ENCODE measurements at places on chromosomes 7 and 10. TPM values are rescaled to one million over a fixed set of nuclear protein-coding genes. Genes with fewer than 3 reads are reported as not detected.

GRCh38 chr7:37491919-37492694 is 43.4 kb upstream of the ELMO1 start:
- no peaks in the 10 kb centered on the region for H3K4me1 ChIP-seq
- DNase-seq, result no peak
- H3K27me3 ChIP-seq, result no peaks in the 10 kb centered on the region
- no peak overlapping the region for H3K4me3 ChIP-seq
- no peaks in the 10 kb centered on the region for H3K36me3 ChIP-seq

DNA sequence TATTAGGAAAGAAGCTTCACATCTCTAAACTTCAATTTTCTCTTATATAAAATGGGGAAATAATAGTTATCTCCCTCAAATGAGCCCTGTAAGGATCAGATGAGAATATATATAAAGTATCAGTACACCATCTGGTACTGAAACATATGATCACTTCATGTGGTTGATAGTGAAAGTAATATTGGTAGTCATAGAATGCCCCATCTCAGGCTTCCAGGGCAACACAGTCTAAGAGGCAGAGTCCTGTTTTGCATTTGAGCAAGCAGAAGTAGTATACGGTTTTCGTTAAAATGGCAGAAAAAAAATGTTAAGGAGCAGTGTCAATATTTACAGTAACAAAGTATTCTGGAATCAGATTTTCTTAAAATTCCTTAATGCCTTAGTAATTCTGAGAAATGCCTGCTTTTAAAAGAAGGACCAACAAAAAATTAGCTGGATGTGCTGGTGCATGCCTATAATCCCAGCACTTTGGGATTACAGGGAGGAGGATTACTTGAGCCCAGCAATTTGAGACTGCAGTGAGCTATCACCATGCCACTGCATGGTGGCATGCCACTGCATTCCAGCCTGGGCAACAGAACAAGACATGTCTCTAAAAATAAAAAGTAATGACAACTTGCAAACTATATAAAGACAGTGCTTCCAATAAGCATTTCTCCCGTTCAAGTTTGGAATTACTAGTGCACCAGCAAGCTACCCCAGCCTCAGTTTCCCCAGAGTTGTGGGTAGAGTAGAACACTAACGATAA is 19.8 kb downstream of the KBTBD2 start:
- H3K27ac ChIP-seq, result no peak overlapping the region
- no peak overlapping the region for H3K4me3 ChIP-seq
- H3K4me1 ChIP-seq, result peaks cover 16% of the 10 kb centered on the region
- H3K27me3 ChIP-seq, result no peaks in the 10 kb centered on the region

DNA sequence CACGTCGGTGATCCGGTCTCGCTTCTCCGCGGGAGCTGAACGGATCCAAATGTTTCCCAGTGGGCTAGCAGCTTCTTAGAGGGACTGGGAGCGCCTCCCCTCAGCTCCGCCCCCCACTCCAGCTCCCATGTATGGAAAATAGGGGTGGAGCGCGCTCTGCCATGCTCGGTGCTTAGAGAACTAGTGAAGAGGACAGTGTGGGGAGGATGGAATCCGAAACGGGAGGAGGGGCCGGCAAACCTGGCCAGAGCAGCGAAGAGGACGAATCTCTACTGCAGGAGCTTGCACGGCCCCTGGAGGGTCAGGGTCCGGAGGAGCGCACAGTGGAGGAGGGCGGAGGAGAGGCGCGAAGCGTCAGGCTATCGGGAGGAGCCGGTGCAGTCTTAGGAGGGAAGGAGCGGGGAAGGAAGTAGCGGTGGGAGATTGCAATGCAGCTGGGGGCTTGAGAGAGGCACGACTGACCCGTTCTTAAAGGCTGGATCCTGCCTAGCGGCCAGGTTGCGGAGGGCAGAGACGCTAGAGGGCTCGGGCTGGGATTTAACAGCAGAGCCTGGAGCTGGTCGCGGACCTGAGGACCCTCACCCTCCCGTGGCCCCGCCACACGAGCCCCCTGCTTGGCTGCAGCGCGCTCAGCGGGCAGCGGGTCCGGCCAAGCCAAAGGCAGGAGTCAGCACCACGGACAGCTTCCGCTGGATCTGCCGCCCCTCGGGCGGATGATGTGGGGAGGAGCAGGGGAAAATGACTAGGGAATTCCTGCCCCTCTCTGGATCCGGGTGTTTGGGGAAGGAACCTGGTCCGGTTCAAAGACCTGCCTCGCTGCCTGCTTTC is at the start of gene PRLHR:
Gene PRLHR, minus strand, starts transcription at position 51 of the 828 bp plus-strand sequence. CDS start 404 bp downstream, outside the sequence.
- peaks cover 76% of the 10 kb centered on the region for H3K27me3 ChIP-seq
- H3K36me3 ChIP-seq, result no peaks in the 10 kb centered on the region
- no peak within 1 kb of the TSS for H3K27ac ChIP-seq
- no peak for DNase-seq
- H3K4me3 ChIP-seq, result no peak within 1 kb of the TSS
- H3K4me1 ChIP-seq, result no peaks in the 10 kb centered on the region

DNA sequence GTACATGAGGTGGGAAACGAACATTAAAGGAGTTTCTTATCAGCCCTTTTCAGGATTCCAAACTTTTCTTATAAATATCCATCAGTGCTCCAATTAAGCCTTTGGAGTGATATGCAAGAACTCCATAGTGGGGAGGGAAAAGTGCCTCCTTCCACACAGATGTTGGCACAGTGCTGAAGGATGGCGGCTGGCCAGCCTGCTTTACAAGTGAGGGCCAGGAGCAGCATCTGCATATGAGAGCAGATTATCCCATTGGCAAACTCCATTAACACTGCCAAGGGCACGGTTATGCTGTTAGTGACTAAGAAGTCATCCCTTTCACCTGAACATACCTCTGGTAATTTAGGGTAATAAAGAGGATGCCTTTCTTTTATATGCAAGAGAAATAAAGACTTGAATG is 543.1 kb downstream of the CNTNAP2 start:
- H3K27ac ChIP-seq, result no peak overlapping the region
- H3K4me3 ChIP-seq, result no peak overlapping the region
- no peaks in the 10 kb centered on the region for H3K27me3 ChIP-seq

- DNase-seq, result no peak
- no peak overlapping the region for H3K4me3 ChIP-seq
- no peak overlapping the region for H3K27ac ChIP-seq
- H3K36me3 ChIP-seq, result no peaks in the 10 kb centered on the region
- H3K27me3 ChIP-seq, result no peaks in the 10 kb centered on the region
- no peaks in the 10 kb centered on the region for H3K4me1 ChIP-seq
Measured at GRCh38 chr10:120493411-120494312, 36.6 kb downstream of the PLPP4 start.

DNA sequence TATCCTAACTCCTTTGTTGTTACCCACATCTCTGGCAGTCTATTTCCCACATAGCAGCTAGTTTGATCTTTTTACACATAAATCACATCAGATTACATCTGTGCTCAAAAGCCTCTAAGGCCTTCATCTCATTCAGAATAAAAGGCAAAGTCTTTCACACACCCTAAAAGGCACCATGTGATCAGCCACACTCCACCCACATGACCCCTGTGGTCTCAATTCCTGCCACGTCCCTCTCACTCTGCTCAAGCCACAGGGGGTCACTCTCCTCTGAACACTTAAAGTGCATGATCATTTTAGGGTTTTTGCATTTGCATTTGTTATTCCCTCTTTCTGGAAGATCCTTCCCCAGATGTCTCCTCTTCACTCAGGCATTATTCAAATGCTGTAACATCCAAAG is 30.8 kb downstream of the ELAPOR2 start:
- H3K4me1 ChIP-seq, result no peaks in the 10 kb centered on the region
- H3K36me3 ChIP-seq, result no peaks in the 10 kb centered on the region
- no peak for DNase-seq
- no peak overlapping the region for H3K27ac ChIP-seq
- H3K4me3 ChIP-seq, result no peak overlapping the region

DNA sequence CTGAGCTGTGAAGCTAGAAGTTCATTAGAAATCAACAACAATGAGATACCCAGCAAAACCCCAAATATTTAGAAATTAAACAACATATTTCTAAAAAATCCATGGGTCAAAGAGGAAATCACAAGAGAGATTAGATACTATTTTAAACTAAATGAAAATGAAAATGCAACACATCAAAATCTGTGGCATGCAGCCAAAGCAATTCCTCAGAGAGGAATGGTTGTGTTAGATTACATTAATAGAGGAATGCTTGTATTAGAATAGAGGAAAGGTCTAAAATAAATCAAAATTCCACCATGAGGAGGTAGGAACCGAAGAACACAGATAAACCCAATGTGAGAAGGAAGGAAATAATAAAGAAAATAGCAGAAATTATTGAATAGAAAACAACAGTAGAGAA is 642.1 kb upstream of the GALNT17 start:
- H3K27me3 ChIP-seq, result no peaks in the 10 kb centered on the region
- H3K4me1 ChIP-seq, result no peaks in the 10 kb centered on the region
- no peaks in the 10 kb centered on the region for H3K36me3 ChIP-seq
- no peak overlapping the region for H3K27ac ChIP-seq
- DNase-seq, result no peak
- H3K4me3 ChIP-seq, result no peak overlapping the region

GRCh38 chr10:490256-490655 is 199.2 kb downstream of the DIP2C start:
- DNase-seq, result no peak
- H3K27ac ChIP-seq, result no peak overlapping the region
- H3K4me1 ChIP-seq, result peaks cover 5% of the 10 kb centered on the region
- no peaks in the 10 kb centered on the region for H3K36me3 ChIP-seq
- H3K27me3 ChIP-seq, result no peaks in the 10 kb centered on the region

DNA sequence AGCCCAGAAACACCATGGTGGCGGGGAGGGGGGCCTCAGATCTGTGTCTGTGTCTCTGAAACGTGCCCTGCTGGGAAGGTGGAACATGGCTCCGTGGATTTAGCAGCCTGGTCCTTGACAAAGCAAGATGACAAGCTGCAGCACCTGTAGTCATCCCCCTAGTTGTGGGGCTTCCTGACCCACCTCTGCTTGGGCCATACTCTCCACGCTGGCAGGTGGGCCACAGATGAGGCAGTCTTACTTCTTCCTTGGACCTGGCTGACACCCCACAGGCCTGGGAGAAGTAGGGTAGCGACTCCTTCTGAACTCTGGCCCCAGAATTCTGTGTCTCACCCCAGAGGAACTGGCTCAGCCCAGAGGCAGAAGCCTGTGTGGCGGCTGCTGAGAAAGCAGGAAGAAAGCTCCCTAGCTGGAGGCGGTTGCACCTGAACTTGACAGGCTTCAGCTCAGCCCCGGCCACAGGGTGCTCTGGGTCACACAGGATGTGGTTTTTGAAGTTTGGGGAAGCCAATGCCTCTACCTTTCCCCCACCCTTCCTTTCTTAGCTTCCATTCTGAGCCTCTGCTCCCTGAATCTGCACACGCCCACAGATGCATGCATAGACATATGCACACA is 113.9 kb downstream of the ABLIM1 start:
- H3K27ac ChIP-seq, result no peak overlapping the region
- no peak overlapping the region for H3K4me3 ChIP-seq
- no peaks in the 10 kb centered on the region for H3K27me3 ChIP-seq
- DNase-seq, result no peak

DNA sequence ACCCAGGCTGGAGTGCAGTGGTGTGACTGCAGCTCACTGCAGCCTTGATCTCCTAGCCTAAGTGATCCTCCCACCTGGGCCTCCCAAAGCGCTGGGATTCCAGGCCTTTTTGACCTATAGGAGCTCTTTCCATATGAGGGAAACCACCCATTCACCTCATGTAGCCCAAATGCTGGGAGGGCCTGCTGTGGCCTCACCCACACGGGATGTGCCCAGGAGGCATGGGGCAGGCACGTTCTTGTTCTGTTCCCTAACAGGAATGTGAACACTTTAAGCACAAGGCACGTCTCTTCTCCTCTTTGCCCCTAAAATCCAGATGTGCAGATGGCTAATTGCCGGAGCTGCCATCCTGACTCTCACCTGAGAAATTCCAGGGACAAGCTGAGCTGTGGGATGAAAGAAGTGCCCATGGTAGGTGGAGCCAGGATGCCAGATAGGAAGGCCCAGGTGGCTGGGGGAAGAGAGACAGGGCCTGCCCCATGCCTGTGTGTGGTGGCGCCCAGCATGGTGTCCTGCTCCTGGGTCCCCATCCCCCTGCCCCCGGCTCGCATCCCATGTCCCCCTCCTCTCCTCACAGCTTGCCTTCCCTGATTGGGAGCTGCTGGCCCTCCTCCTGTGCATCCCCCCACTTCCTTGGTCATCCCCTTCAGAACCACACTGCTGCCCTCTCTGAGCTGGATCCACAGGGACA is 17.3 kb downstream of the CAMK2B start:
- H3K36me3 ChIP-seq, result no peaks in the 10 kb centered on the region
- no peak overlapping the region for H3K4me3 ChIP-seq
- no peak overlapping the region for H3K27ac ChIP-seq
- no peak for DNase-seq
- peaks cover 12% of the 10 kb centered on the region for H3K4me1 ChIP-seq
- H3K27me3 ChIP-seq, result peaks cover 25% of the 10 kb centered on the region

- no peak for DNase-seq
- no peak overlapping the region for H3K4me3 ChIP-seq
- no peaks in the 10 kb centered on the region for H3K27me3 ChIP-seq
- H3K36me3 ChIP-seq, result no peaks in the 10 kb centered on the region
Measured at GRCh38 chr10:69910561-69910960, 108.9 kb downstream of the COL13A1 start.

- H3K27ac ChIP-seq, result no peak overlapping the region
- H3K27me3 ChIP-seq, result no peaks in the 10 kb centered on the region
- peaks cover 7% of the 10 kb centered on the region for H3K4me1 ChIP-seq
Measured at GRCh38 chr7:91291302-91291701, 27.1 kb downstream of the FZD1 start.

DNA sequence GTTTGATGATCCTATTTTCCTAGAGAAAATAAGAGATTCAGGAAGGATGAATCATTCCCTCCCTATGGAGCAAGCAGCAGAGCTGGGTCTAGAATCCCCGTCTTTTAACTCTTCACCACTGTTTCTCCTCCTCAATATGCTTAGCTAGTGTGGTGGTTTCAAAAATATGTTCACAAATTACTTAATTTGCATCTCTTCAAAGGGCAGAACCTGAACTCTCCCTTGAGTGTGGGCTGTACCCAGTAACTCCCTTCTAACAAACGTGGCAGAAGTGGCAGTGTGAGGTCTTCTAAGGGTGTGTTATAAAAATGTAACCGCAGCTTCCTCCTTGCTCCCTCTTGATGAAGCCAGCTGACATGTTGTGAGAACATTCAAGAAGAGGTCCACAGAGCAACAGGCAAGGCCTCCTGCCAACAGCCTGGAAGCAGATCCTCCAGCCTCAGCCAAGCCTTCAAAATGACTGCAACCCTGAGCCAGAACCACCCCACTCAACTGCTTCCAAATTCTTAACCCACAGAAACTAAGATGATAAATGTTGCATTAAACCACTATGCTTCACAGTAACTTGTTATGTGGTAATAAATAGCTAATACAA is 36.6 kb downstream of the SRPK2 start:
- H3K4me1 ChIP-seq, result peaks cover 45% of the 10 kb centered on the region
- H3K4me3 ChIP-seq, result peak overlapping the region; percentile 0
- H3K27ac ChIP-seq, result peak overlapping the region; percentile 66
- H3K27me3 ChIP-seq, result no peaks in the 10 kb centered on the region
- peak; percentile 79 for DNase-seq
- H3K36me3 ChIP-seq, result no peaks in the 10 kb centered on the region

The DYDC1 gene
- 0.77 TPM for total RNA-seq

The C10orf53 gene
- total RNA-seq, result not detected

The CTAGE4 gene
- total RNA-seq, result 8.5 TPM

The SLC13A1 gene
- not detected for total RNA-seq

The GPAM gene
- 27.2 TPM for total RNA-seq

The ATRNL1 gene
- 0.92 TPM for total RNA-seq

The AZGP1 gene
- 31.8 TPM for total RNA-seq

The SYPL1 gene
- total RNA-seq, result 79.6 TPM

The GPR15LG gene
- total RNA-seq, result not detected

The SPDYE2 gene
- not detected for total RNA-seq

The GIMAP8 gene
- total RNA-seq, result 44.4 TPM

The OR2A12 gene
- not detected for total RNA-seq

The FLNC gene
- 11.7 TPM for total RNA-seq
